ENCODE measurements at places on chromosomes 3 and 15. TPM values are rescaled to one million over a fixed set of nuclear protein-coding genes. Genes with fewer than 3 reads are reported as not detected.

- no peak for DNase-seq
These were observed 24.3 kb downstream of the CD200R1L start for GRCh38 chr3:112822064-112823055.

GRCh38 chr3:175018946-175019727, 160.0 kb downstream of the NAALADL2 start:
- DNase-seq, result no peak

GOLGA8J gene
- total RNA-seq, result not detected

GRCh38 chr3:15063656-15064286, 1.3 kb downstream of the MRPS25 start:
- DNase-seq, result no peak

SV2B gene
- 0.10 TPM for total RNA-seq

Measured in HT1080 (cell line).